ENCODE measurements at places on chromosomes 5 and 9.

- no peak for DNase-seq
Measured at GRCh38 chr5:37867654-37868053, 27.8 kb upstream of the GDNF start.

DNA sequence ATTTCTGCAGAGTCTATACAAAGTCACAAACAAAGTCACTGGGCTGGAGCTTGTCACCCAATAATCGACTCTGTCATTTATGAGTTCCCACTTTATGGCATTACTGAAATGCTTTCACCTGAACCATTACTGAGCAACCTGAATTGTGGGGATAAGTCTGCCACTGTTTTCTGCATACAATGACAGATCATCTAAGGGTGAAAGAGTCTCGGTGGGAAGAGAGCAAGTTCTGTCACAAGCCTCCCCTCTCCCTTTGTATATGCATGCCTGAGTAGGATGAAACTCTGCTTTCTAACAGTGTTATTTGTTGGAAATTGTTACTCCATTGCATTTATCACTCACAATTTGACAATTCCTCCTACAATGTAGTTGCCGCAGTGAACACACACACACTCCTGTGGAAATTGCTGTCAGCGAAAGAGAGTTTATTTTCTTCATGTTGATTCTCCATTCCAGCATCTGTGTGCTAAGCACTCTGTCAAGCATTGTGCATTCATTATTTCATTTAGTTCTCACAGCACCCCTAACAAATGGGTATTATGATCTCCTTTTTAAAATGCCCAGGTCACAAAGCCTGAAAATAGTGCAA is 1732.4 kb upstream of the CDH6 start:
- no peak for DNase-seq

- no peak for DNase-seq
Measured at GRCh38 chr5:23027331-23027730, 174.2 kb upstream of the CDH12 start.

GRCh38 chr5:93964421-93964820 is 223.0 kb upstream of the POU5F2 start:
- DNase-seq: no peak

- DNase-seq: no peak
Measured at GRCh38 chr5:28313953-28314352, 1275.6 kb upstream of the CDH9 start.

DNA sequence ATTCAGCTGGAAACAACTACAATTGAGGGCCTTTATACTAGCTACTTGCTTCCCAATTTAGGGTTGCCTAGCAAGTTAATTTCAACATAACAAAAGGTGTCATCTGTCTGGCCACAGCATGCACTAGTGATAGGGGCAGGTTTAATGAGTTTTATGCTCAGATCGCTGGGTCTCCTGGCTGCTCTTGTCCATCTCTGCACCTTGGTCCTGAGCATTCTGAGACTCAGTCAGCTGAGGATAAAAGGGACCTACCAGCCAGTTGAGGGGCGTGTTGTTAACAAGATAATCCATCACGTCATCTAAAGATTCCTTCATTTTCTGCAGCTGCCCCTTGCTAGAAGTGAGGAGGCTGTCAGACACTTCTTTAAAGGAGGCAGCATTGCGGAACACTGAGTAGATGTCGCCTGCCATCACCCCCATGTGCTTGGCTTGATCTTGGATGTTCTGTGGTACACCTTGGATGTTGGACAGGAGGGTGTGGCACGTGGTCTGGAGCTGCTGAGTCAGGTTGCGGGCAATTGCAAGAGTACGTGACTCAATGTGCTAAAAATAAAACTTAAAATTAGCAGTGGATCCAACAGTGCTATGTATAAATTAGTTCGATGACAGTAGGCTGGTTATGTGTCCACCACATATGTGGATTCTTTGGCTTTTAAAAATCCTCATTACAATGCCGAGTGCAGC is 11.0 kb downstream of the PLIN2 start:
- no peak for DNase-seq

- DNase-seq: peak; percentile 52
Measured at GRCh38 chr5:152262667-152263066, 142.4 kb downstream of the NMUR2 start.

GRCh38 chr5:140219068-140219991 is 44.3 kb downstream of the CYSTM1 start:
- no peak for DNase-seq

DNA sequence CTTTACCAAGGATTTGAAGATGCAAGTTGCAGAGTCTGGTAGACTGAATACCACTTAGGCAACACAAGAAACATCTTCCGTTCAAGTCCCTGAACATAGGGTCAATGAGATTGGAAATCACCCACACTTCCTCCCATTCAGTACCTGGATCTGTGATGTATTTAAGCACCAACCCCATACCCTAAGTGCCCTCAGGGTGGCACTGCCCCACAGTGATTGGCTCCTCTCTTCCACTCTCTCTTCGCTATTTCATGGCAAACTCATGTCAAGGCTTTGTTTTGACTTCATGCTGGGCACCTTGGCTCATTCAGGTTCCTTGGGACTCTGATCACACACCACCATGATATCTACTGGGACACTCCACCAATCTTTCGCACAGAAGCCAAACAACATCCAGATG is 53.7 kb downstream of the GGTA1 start:
- no peak for DNase-seq
